ENCODE measurements at places on chromosomes 6 and 20.

DNA sequence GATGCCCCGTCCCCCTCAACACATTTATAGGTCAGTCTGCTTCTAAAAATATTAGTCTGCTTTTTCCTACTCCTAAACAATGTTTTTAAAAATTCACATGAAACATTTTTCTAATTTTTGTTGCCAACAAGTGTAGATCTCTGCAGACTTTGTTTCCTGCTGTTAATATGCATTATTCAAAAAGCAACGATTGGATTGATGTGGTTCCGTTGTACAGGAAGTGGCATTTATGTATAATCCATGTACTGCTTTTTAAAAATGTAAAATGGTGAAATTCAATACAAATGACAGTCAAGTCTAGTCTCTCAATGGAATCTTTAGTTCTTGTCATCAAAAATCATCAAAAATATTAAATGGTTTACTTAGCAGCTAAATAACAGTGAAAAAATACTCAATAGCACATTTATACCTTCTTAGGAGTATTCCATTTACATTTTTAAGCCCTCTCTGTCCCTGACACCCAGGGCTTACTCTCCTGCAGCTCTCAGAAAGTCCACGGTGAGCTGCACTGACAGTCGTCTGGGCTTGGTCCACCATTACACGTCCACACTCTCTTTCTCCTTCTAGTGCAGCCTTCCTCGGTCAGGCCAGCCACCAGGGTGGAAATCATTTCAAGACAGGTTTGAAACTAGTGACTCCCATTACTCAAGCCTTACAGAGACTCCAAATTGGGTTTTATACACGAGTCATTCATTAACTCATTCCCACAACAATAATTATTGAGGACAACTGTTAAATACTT, 211.5 kb downstream of the TMEM200A start:
- DNase-seq = peak; percentile 42

DNA sequence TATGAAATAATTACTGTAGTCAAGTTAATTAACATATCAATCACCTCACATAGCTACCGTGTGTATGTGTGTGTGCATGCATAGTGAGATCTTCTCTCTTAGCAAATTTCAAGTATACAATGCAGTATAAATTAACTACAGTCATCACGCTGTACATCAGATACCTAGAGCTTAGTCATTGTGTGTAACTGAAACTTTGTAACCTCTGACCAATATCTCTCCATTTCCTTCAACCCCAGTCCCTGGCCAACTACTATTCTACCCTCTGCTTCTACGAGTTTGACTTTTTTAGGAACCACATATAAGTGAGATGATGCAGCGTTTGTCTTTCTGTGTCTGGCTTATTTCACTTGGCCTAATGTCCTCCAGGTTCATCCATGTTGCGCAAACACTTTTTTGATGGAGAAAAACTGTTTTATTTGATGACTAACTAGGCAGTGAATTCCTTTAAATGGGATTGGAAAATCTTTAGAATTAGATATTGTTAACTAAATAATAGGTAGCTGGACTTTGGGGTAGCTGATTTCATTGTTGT, 459.5 kb downstream of the DHX35 start:
- DNase-seq = no peak

DNA sequence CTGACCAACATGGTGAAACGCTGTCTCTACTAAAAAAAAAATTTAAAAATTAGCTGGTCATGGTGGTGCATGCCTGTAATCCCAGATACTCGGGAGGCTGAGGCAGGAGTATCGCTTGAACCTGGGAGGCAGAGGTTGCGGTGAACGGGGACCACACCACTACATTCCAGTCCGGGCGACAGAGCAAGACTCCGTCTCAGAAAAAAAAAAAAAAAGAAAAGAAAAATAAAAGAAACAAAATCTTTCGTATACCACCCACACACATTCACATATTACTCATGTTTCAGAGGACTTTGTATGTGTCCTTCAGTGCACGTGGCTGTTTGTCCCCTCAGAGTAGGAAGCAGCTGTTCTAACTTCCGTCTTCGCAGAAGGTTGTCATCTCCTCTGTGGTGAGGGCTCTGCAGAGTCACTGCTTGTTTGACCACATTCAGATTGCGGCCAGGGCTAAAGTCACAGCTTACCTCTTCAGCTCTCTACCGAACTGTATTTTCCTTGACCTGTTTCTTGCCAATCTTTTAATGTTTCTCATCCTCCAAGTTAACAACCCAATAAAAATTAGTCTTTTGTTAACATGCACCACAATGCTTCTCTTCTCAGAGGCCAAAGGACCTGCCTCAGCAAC, 36.6 kb upstream of the HIVEP1 start:
- peak; percentile 42 for DNase-seq

- DNase-seq = no peak
These were observed 138.4 kb downstream of the HTR1B start for GRCh38 chr6:77324866-77325265.

DNA sequence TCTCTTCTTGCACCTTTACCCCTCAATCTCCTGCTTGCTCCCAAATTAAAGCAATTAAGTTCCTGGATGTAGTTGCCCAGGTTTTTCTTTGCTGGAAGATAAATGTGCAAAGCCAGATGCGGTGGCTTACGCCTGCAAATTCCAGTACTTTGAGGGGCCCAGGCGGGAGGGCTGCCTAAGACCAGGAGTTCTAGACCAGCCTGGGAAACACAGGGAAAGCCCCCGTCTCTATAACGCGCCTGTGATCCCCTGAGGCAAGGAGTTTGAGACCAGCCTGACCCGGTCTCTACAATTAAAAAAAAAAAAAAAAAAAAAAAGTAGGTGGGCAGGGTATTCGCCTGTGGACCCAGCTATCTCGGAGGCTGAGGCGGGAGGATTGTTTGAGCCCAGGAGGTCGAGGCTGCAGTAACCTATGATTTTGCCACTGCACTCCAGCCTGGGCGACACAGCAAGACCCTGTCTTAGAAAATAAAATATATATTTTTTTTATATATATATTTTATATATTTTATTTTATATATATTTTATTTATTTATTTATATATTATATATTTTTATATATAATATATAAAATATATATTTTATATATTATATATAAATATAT, 461 bp upstream of the DCDC2 start:
- no peak for DNase-seq

- peak; percentile 20 for DNase-seq
These were observed 250.9 kb upstream of the RREB1 start for GRCh38 chr6:6856538-6857523.

DNA sequence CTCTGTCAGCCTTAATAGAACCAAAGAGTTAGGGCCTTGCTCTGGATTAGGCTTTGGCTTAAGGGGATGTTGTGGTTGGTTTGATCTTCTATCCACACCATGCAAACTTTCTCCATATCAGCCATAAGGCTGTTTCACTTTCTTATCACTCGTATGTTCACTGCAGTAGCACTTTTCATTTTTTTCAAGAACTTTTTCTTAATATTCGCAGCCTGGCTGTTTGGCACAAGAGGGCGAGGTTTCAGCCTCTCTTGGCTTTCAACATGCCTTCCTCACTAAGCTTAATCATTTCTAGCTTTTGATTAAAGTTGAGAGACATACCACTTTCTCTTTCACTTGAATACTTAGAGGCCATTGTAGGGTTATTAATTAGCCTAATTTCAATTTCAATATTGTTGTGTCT, 193.1 kb downstream of the NRN1 start:
- DNase-seq = peak; percentile 9

DNA sequence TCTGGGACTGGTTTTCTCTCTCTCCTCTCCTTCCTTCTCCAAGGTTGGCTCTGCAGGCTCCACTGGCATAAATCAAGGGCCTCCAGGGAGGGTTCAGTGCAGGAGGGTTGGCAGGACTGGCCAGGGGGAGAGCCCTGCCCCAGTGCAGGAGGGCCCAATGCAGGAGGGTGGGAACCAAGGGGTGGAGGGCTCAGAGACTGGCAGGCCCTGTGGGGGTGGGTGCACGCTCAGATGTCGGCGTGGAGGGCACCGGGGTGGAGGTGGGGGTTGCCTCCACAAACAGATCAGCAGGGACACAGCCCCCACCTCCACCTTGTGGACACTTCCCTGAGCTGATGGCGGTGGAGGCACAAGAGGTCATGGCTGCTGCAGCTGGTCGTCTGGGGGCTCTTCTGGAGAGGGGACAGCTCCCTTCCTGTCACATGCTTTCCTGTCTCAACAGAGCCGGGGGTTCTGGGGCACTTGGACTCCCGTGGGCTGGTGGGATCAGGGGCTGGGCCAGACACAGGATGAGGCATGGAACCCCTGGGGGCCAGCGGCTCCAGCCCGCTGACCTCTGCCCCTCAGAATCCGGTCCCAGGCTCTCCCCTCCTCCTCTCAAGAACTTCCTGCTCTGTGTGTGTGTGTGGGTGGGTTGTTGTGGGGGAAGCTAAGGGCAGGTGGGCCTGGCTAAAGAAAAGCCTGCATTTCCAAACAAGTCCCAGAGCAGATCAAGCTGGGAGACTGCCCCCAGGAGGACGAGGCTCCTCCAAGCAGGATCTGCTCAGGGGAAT, 2.7 kb upstream of the ABHD16B start:
- DNase-seq = no peak

DNA sequence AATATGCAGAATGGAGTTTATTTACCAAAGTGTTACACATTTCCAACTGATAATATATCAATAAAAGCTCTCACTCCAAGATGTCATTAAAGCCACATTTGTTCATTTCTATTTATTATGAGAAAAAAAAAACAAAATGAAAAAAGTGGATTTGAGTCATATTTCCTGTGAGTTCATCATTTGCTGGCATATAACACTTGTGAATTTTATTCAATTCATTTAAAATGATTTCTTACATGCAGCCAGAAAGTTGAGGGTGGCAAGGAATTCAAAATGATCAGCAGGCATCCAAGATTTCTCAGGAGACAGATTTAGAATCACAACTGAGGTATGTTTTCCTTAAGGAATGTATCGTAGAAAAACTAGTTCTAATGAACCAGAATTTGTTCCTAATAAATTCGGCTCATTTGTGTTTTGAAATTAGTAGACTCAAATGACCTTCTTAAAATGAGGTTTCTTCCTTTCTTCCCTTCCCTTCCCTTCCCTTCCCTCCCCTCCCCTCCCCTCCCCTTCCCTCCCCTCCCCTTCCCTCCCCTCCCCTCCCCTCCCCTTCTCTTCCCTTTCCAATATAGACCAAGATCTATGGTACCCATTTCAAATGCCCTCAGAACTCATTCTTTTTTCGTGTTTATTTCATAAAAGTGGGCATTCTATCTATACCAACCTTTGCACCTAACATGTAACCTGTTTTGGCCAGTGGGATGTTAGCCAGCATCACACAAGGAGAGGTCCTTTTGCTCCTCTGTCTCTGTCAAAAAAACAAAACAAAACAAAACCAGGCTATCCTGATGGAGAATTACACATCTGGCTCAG, 357.9 kb upstream of the TSHZ2 start:
- no peak for DNase-seq

- no peak for DNase-seq
These were observed 49.0 kb upstream of the RANBP9 start for GRCh38 chr6:13760307-13761304.

DNA sequence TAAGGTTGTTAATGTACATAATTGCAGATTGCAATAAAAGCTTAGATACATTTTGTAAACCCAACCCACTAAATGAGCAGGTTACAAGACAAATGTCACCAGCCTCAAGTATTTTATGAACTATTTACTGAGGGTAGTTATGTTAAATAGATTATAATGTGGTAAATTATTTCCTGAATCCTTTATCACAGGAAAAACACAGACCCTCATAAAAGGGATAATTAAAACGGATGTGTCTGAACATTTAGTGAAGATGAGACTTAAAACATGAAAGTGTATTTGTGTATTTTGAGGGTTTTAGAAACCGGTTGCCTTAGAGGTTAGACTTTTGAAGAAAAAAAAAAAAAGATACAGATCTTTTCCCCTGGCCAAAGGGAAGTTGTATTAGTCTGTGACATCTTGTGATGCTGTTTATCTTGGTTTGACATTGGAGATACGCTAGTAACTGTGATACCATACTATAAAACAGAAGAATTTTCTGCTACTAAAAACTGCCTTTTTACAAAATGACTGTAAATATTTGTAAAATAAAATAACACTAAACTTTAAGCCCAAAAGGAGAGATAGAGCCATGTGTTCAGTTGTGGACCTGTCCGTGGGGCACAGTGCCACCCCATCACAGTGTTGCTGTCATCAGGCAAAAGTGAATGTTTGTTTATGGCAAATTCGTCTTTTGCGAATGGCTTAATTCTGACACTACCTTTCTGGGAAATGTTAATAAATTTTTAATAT, 9.7 kb downstream of the DYNLT1 start:
- DNase-seq = peak; percentile 50

- no peak for DNase-seq
These were observed 256.1 kb upstream of the PLCB4 start for GRCh38 chr20:8812817-8813216.

Measured in CD4-positive, alpha-beta T cell treated with Interleukin-17A for 1 hour (primary cell).